ENCODE measurements at places on chromosomes 12 and 14.

- no peak for DNase-seq
These were observed 385.0 kb downstream of the BCL11B start for GRCh38 chr14:98886982-98887381.

DNA sequence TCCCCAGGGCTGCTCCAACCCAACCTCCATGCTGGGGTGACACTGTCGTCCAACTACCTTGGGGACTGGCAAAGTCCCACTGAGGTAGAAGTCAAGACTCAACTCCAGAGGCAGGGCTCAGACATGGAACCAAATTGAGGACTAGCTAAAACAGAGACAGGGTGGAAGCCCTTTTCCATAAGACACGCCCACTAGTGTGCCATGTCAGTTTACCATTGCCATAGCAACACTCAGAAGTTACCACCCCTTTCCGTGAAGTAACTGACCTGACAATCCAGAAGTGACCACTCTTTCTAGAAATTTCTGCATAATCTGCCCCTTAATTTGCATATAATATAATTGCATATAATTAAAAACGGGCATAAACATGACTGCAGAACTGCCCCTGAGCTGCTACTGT is 409.6 kb downstream of the MED13L start:
- DNase-seq = no peak

- no peak for DNase-seq
These were observed 108.3 kb downstream of the SMOC1 start for GRCh38 chr14:69987406-69988121.

GRCh38 chr14:97712471-97712870 is 915.3 kb downstream of the VRK1 start:
- DNase-seq = no peak

All from stimulated activated CD4-positive, alpha-beta T cell treated with anti-CD3 and anti-CD28 coated beads, Interleukin-1b, Interleukin-23, amount 100 ng/mL, for 1 hour (primary cell).